CD4-positive, alpha-beta T cell (primary cell): ENCODE measurements at places on chromosomes 7 and 10.

- DNase-seq, result peak; percentile 78
These were observed 133.3 kb upstream of the SAMD8 start for GRCh38 chr10:74977913-74978847.

DNA sequence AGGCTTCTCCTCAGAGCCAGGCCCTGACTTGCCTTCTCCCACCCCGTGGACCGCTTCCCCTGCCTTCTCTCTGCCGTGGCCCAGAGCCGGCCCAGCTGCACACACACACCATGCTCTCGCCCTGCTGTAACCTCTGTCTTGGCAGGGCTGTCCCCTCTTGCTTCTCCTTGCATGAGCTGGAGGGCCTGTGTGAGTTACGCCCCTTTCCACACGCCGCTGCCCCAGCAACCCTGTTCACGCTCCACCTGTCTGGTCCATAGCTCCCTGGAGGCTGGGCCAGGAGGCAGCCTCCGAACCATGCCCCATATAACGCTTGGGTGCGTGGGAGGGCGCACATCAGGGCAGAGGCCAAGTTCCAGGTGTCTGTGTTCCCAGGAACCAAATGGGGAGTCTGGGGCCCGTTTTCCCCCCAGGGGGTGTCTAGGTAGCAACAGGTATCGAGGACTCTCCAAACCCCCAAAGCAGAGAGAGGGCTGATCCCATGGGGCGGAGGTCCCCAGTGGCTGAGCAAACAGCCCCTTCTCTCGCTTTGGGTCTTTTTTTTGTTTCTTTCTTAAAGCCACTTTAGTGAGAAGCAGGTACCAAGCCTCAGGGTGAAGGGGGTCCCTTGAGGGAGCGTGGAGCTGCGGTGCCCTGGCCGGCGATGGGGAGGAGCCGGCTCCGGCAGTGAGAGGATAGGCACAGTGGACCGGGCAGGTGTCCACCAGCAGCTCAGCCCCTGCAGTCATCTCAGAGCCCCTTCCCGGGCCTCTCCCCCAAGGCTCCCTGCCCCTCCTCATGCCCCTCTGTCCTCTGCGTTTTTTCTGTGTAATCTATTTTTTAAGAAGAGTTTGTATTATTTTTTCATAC is 38.0 kb downstream of the LIMK1 start:
- DNase-seq, result no peak

GRCh38 chr10:80986596-80986995 is 448.9 kb downstream of the SH2D4B start:
- DNase-seq, result no peak

- DNase-seq, result no peak
These were observed 85.9 kb downstream of the USP6NL start for GRCh38 chr10:11525503-11525902.

- DNase-seq, result no peak
These were observed 27.4 kb downstream of the CCDC3 start for GRCh38 chr10:12974078-12974477.

DNA sequence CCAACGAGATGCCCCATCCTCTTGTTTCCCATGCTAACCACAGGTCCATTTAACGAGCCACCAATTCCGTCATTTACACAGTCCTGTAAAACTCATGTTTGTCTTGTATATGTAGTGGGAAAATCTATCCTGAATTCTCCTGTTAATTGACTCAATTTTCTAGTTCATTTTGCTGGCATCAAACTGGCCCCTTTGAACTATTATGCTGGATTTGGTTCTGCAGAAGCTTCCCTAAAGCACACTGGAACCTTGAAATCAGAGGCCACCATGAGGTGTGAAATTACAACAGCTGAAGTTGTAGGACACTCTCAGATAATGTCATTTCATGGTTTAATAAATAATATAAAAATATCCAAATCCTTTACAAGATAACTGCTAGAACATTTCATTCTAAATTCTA is 129.8 kb upstream of the AKR1E2 start:
- DNase-seq, result no peak

DNA sequence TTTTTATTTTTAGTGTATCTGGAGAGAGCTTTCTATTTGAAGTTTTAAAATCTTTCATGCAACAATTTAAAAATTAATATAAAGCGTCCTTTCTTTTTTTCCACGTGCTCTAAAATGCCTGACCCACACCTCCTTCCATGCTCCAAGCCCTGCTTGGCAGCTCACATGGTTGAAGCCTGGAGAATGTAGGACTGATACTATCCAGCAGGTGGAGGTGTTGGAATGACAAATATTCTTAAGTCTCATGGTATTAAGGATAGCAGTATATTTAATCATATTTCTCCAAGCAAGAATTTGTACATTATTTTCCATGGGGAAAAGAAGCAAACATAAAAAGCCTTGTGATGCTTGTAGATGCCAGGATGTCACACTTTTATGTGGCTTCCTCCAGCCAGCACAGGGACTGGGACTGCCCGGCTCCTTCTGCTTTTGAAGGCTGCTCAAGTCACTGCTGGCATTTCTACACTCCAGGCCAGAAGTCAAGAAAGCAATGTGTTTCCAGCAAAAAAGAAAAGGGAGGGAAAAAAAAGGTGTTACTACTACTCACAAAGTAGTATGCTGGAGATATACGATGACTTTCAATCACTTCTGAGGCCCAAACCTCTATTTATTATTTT is 49.7 kb downstream of the BZW2 start:
- no peak for DNase-seq

- DNase-seq, result no peak
These were observed 101.9 kb downstream of the LRRN3 start for GRCh38 chr7:111192614-111193413.

DNA sequence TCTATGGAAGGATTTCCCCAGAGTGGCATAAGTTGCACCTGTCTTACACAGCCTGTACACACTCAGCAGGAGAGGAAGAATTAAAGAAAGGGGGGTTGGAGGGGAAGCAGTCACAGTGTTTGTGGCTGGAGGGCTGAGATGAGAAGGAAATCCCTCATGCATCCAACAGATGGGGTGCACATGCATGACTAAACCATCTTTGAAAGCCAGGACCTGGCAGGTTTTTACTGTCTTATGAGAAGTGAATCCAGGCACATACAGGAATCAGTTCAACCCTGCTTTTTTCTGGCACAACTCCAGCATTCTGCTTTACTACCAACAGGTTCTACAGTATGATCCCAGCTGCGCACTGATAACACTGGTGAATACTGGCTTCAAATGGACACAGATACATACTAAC is 107.7 kb downstream of the CACNA2D1 start:
- DNase-seq, result no peak

- no peak for DNase-seq
These were observed 26.3 kb downstream of the GUSB start for GRCh38 chr7:65955718-65956117.

DNA sequence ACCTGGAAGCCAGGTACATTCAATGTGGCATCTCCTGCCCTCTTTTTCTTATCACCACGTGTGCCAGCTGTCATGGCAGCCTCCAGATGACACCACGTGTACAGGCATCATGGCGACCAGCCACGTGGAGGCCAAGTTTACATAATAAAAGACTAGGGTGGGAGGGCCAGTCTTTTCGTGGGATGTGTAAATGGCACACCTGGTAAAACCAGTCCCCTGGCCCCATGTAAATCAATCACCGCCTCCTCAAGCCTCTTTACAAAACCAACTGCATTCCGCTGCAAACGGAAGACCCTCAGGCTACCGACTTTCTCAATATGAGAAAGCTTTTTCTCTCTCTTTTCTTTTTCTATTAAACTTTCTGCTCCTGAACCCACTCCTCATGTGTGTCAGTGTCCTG is 65.1 kb upstream of the PHF14 start:
- no peak for DNase-seq

DNA sequence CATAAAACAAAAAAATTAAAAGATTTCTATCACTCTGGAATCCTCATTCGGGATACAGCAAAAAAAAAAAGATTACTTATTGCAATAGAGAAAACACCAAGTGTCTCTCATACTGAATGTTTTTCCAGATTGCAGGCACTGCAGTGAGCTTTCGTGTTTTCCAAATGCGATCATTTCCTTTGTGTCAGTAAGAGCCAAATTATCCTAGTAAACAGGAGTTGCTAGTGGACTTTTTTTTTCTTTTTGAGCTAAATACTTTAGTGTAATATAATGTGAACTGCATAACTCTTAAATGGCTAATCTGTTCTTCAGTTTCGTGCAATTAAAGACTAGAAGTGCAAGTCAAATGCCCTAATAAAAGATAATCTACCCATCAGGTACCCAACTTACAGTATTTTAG is 44.4 kb upstream of the TOMM7 start:
- DNase-seq, result no peak

DNA sequence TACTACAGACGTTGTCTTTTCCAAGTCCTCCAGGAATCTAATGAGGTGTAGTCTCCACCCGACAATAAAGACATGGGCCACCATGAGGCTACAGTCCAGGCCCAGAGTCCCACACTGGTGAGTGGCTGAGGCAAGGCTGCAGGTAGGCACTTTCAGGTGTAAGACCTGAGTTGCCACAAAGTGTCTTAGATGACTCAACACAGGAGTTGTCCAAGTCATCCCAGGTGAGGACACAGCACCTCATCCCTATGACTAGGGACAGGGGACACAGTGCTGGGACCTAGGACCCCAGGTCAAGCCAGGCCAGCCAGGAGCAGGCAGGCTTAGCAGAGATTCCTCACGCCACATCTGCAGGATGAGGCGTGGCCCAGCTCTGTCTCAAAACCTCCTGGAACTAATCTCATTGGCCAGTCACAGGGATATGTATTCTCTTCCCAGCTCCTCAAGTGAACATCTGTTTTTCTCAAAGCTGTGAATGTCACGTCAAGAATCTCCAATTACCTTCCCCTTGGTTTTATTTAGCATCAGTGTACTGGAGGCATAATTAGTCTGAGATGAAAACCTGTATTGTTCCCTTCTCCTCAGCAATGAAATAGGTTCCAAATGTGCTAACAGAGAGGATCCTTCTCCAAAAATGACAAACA is 254.6 kb downstream of the GRID1 start:
- no peak for DNase-seq

- DNase-seq, result no peak
These were observed 148.3 kb downstream of the NOC3L start for GRCh38 chr10:94214481-94214893.

GRCh38 chr7:99386584-99387238 is 12.2 kb downstream of the ARPC1B start:
- DNase-seq, result peak; percentile 46

GRCh38 chr7:43702974-43703373 is 26.3 kb downstream of the COA1 start:
- DNase-seq, result no peak

GRCh38 chr7:142894112-142894984 is 8.8 kb upstream of the TRPV6 start:
- DNase-seq, result no peak

- peak; percentile 81 for DNase-seq
These were observed 145.8 kb downstream of the FRMD4A start for GRCh38 chr10:14184841-14185315.

DNA sequence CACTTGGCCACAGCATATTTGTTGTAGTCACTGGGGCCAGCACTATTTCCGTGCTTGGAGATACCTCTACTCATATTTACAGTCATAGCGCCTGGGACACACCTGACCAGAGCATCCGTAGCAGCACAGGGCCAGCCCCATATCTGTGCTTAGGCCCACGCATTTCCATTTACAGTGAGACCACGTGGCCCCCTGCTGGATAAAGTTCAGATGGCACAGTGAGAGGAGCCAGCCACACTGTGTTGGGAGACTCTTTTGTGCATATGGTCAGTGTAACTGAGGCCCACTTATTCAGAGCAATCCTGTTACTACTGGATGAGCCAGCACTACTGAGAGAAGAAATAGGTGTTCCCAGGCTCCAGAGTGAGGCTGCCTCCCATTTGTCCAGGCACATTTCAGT is 455.3 kb downstream of the REEP3 start:
- no peak for DNase-seq
